ENCODE measurements at places on chromosomes 3 and 15.

DNA sequence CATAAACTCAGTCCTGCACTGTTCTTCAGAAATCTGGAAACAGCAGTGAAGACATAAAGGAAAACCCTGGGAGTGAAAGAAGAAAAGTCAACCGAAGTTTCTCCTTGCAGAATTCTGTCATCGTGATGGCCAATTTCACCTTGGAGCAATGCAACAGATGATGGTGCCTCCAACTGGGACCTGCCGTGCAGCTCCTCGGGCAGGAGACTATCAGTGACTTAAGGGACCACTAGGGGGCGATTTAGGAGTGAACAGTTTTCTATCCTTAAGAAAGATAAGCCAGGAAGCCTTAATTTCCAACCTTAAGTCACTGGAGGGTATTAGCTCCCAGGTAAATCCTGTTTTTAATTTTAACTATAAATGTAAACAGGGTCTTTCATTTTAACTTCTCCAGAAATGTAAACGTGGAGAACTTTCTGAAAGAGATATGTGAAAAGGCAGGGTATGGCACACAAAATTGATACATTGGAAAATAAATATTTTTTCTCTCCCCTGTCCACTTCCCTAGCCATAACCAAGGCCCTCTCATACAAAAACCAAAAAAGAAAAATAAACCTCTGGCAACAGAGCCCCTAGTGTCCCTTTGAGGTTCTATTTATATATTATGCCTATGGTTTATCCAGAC, 116.3 kb downstream of the PDZRN3 start:
- DNase-seq, result peak; percentile 56

- peak; percentile 90 for DNase-seq
These were observed 17.2 kb downstream of the TNFAIP8L3 start for GRCh38 chr15:51077221-51078153.

DNA sequence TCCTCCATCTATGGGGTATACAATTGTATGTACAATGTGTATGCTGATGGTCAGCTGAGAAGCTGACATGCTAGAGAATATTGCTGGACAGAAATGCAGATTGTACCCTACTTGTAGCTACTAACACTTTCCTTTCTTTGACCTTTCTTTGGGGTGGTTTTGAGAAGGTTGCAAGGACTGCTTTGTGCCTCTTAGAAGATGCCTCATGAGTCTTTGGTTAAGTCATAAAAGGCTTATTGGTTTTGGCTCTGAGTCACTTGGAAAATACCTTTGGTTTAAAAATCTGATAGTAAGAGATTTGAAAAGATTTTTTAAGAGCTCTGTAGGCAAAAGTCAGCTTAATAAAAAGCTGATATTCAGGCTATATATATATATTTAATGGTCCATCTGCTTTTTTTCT, 71.5 kb downstream of the ZMAT3 start:
- DNase-seq, result no peak

DNA sequence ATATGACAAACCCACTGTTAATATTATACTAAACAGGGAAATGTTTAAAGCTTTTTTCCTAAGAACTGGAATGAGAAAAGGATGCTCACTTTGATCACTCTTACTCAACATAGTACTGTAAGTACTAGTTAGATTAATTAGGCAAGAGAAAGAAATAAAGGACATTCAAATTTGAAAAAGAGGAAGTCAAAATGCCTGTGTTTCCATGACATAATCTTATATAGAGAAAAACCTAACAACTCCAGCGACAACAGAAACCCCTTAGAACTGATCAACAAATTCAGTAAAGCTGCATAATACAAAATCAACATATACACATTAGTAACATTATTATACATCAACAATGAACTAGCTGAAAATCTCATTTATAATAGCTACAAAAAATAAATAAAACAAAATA, 200.6 kb upstream of the ROBO1 start:
- DNase-seq, result no peak

DNA sequence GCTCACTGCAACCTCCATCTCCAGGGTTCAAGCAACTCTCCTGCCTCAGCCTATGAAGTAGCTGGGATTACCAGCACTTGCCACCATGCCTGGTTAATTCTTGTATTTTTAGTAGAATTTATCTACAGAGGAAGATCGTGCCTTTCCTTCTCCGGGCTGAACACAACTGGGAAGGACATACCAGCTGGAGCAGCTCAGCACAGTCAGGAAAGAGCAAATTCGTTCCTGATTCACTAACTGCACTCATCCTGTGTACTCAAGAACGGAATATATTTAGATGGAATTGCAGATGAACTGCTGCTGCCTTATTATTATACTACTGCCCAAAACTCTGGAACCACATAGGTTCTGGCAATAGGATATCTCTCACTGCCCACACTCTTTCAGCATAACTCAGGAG, 27.1 kb upstream of the P4HTM start:
- DNase-seq, result no peak

- DNase-seq, result no peak
These were observed 168.6 kb downstream of the KLF13 start for GRCh38 chr15:31495281-31495680.

- DNase-seq, result no peak
These were observed 458.1 kb downstream of the GBE1 start for GRCh38 chr3:81303321-81303720.

DNA sequence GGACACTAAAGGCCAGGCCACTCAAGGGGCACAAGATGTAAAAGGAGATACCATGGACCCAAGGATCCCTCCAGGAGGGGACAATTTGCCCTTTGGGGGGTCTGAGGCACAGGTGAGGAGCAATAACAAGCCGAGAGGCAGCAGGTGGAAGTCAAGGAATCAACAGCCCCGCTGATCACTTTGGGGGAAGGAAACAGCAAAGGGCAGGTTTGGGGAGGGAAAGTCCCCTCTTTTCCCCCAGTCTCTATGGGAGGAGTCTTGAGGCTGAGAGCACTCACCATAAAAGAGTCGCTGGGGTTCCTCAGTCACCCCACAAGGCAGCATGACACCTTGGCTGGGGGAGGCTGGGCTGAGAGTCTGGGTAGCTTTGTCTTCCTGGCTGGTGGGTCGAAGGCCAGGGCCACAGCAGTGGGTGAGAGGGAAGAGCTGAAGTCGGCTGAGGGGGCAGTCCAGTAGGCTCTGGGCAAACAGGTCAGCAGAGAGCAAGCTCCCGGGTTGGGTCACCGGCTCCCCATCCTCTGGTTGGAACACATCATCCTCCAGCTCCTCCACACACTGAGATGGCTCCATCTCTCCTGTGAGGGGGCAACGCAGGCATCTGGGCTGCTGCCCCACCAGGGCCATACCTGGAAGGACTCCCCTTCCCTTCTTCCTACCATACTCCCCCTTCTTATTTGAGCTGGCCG, 3.0 kb downstream of the BMF start:
- no peak for DNase-seq

- no peak for DNase-seq
These were observed 84.9 kb downstream of the EPHB1 start for GRCh38 chr3:134879990-134880389.

DNA sequence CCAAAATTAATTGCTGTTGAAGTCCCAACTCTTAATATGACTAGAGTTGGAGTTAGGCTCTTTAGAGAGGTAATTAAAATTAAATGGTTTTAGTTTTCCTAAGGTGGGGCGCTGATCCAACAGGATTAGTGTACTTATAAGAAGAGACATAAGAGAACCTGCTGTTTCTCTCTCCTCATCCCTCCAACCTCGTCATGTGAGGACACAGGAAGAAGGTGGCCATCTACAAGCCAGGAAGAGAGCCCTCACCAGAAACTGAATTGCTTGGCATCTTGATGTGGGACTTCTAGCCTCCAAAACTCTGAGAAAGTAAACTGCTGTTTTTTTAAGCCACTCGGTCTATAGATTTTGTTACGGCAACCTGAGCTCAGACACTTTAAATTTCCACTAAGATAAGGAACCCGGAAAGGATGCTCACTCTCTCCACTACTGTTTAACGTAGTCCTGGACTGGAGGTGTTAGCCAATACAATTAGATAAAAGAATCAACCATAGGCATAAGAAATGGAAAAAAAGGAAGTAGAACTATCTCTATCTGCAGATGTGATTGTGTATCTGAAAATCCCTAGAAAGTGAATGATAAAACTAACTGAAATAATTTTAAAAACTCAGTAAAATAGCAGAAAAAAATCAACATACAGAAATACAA, 26.8 kb downstream of the DCBLD2 start:
- DNase-seq, result no peak

DNA sequence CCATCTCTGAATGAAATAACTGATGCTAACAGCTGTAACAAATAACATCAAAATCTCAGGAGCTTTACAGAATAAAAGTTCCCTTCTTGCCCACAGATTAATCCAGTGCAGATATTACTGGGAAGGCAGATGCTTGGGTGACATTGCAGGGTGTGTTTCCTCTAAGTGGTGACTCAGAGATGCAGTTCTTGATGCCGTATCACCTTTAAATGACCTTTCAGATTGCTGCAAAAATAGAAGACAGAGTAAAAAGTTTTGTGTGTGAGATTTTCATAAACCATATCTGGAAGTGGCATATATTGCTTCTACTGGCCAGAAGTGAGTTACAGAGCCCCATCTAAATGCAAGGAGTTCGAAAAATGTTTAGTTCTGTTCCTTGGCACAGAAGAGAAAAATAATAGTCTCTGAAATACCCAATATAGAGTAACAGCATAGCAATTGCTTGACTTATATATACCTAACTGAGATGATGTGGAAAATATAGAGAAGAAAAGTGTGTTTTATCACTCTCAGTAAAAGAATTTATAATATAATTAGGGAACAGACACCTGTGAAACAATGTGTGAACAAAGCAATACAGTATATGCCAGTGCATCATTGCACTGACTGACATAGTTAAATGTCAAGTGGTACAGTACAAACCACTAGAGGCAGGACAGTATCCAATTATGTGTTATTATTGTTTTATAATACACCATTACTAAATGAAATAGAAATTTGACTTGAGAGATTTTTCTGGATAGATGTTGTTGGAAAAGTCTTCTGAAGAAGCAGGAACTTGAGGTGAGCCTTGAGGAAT, 430.7 kb upstream of the CBLB start:
- no peak for DNase-seq

DNA sequence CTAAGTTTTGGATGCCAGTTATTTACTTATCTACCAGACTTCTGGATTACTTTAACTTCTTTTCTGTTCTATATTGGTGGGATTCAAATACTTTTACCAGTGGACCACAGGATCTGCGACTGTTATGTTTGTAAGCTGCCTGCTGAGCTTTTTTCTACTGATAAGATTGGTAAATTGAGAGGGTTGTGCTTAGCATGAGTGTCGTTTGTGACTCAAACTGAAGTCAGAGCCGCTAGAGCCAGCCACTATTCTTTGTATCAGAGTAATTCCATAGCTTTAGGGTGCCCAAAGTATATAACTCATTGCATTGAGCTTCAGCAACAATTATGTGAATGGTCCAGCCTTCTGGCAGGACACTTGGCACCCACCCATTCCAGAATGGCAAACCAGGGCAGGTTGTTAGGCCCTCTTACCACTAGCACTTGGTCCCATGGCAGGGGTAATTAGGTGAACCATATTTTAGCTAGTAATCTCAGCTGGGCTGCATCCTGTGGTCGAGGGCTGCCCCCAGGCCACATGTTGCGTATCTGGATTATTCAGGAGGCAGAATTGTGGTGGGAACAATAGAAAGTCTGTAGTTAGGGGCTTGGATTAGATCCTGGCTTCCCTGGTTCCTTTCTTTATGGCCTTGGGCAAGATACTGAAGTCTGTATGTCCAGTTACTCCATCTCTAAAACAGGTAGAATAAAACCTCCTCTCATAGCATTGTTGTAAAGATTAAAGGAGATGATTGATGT, 6.0 kb downstream of the PLCL2 start:
- DNase-seq, result peak; percentile 47

DNA sequence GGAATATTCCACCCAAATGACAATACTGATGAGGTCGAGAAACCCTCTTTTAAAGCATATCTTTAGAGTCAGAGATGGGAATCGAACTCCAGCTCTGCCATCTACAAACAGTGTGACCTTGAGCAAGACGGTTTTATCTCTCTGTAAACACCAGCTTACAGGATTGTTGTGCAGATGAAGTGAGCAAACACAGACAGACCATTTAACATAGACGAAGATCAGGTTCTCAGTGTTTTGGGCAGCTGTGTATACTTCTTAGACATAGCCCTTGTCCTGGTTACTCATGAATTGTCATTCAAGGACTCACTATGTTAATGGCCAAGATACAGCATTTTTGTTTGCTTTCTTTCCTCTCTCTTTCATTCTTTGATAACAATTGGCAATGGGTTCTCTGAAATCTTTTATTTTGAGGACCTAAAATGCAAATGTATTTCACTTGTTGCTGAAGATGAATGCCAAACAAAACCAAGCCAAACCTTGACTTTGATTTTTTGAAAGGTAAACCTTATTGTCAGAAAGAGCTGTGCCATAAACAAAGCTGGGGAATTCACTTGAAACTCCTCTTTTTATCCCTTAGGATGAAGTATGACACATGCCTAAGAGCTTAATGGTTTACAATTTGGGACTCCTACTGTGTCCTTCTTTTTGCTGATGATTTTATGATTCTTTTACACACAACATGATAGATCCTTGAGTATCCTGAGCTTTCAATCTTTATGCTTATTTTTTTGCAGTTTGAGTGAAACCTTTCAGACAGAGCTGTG, 250.0 kb upstream of the PDZRN3 start:
- DNase-seq, result no peak

- no peak for DNase-seq
These were observed 169.7 kb upstream of the TMCO5A start for GRCh38 chr15:37764733-37765191.

- DNase-seq, result peak; percentile 71
These were observed at the start of gene RAB6B for GRCh38 chr3:133895208-133896001. Gene RAB6B, minus strand, starts transcription at chr3:133895882. Its CDS starts 416 bp downstream, at chr3:133895466.

- no peak for DNase-seq
These were observed 14.6 kb downstream of the OCA2 start for GRCh38 chr15:28084547-28084946.

DNA sequence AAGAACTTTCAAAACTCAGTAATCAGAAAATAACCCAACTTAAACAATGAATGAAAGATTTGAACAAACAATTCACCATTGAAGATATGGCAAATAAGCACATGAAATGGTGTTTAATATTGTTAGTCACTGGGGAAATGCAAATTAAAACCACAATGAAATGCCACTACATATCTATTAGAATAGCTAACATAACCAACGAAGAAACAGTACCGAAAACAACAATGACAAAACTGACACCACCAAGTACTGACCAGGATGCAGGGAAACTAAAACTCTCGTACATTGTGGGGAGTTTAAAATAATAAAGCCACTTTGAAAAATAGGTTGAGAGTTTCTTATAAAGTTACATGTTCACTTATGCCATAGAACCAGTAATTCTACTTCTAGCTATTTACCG, 69.1 kb downstream of the KBTBD8 start:
- DNase-seq, result no peak

DNA sequence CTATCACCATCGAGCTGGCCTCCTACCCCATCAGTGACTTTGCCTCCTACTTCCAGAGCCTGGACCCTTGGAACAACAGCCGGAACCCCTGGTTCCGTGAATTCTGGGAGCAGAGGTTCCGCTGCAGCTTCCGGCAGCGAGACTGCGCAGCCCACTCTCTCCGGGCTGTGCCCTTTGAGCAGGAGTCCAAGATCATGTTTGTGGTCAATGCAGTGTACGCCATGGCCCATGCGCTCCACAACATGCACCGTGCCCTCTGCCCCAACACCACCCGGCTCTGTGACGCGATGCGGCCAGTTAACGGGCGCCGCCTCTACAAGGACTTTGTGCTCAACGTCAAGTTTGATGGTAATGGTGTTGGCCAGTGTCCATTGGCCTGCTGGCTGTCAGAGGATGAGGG, 6.1 kb downstream of the GRM2 start:
- DNase-seq, result no peak

All from left hindlimb (tissue), 1 donor.